ENCODE measurements at places on chromosomes 16 and 17. TPM values are rescaled to one million over a fixed set of nuclear protein-coding genes. Genes with fewer than 3 reads are reported as not detected.

- no peak overlapping the region for H3K27ac ChIP-seq
- peaks cover 24% of the 10 kb centered on the region for H3K4me1 ChIP-seq
- no peaks in the 10 kb centered on the region for H3K27me3 ChIP-seq
- no peak overlapping the region for H3K4me3 ChIP-seq
- H3K36me3 ChIP-seq = peaks cover 21% of the 10 kb centered on the region
- DNase-seq = no peak
Observed at GRCh38 chr17:80961541-80962330, 29.9 kb upstream of the CHMP6 start.

DNA sequence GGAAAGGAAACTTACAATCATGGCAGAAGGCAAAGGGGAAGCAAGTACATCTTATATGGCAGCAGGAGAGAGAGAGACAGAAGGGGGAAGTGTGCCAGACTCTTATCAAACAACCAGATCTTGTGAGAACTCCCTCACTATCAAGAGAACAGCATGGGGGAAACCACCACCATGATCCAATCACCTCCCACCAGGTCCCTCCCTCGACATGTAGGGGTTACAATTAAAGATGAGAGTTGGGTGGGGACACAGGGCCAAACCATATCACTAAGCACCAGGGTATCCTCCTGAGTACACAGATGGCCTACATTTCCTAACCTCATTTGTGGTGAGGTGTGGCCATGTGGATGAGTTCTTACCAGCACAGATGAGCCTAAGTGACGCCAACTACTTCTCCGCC, 348.6 kb upstream of the ZFHX3 start:
- no peak overlapping the region for H3K27ac ChIP-seq
- no peaks in the 10 kb centered on the region for H3K36me3 ChIP-seq
- no peaks in the 10 kb centered on the region for H3K27me3 ChIP-seq
- no peaks in the 10 kb centered on the region for H3K4me1 ChIP-seq
- no peak for DNase-seq

- no peaks in the 10 kb centered on the region for H3K36me3 ChIP-seq
- H3K27me3 ChIP-seq = no peaks in the 10 kb centered on the region
- H3K4me1 ChIP-seq = no peaks in the 10 kb centered on the region
- no peak overlapping the region for H3K4me3 ChIP-seq
- no peak for DNase-seq
- H3K27ac ChIP-seq = no peak overlapping the region
Observed at GRCh38 chr17:51722994-51723393, 435.5 kb downstream of the CA10 start.

DNA sequence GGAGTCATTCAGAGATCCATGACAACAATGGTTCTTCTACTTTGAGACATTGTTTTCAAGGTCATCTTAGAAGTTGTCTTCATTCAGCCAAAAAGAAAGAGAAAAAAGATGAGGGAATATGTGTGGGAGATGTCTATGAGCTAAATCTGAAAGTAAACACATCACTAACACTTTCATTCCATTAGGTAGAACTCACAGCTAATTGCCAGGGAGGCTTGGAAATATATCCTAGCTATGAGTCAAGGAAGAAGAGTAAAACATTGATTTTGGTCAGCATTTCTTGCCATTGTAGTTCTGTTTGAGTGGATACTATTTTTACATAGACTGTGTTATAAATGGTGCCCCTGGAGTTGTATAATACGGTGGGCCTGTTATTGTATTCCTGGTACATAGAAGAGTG, 316.4 kb upstream of the MYOCD start:
- no peak overlapping the region for H3K27ac ChIP-seq
- H3K4me3 ChIP-seq = no peak overlapping the region
- no peaks in the 10 kb centered on the region for H3K36me3 ChIP-seq
- H3K27me3 ChIP-seq = no peaks in the 10 kb centered on the region

The GCSH gene
- 47.5 TPM for total RNA-seq

The PRSS36 gene
- total RNA-seq = 1.4 TPM

- DNase-seq = no peak
- H3K27ac ChIP-seq = peak overlapping the region; percentile 97
- peak overlapping the region; percentile 77 for H3K4me3 ChIP-seq
- no peaks in the 10 kb centered on the region for H3K27me3 ChIP-seq
Observed at GRCh38 chr17:27354491-27355081, 60.7 kb downstream of the WSB1 start.

DNA sequence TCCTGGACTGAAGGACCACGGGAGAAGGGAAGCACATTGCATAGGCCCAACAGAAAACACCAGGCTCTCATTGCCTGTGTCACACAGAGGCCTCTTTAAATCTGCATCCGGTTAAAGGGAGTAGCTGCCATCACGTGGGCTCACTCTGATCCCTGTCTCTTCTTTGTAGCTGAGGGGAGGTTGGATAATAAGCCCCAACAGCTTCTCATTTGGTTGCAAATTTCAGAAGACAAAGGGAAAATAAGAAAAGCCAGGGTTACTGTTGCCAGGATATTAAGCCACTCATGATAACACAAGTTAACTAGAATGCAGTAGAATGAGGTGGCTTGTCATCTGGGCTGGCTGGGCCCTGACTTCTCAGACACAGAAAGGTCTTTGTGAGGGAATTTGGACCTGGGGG, 325.1 kb upstream of the ERCC4 start:
- H3K27ac ChIP-seq = no peak overlapping the region
- H3K27me3 ChIP-seq = no peaks in the 10 kb centered on the region
- H3K36me3 ChIP-seq = no peaks in the 10 kb centered on the region
- H3K4me1 ChIP-seq = no peaks in the 10 kb centered on the region
- no peak overlapping the region for H3K4me3 ChIP-seq

DNA sequence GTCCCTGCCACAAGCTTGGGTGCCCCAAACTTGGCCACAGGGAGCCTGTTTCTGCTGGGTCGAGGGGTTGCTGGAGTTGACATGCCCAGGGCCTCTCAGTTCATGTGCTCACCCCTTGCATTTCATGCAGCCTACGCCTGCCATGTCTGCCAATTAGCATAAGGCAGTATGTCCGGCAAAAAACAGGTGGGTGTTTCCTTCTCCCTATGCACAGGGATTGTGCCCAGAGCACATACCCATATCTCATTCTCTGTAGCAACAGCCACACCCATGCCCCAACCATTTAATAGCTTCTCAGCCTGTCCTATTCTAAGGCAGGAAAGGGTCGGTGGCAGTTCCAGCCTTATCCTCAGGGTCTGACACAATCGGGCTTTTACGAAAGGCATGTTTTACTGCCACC, 340.4 kb upstream of the ASIC2 start:
- no peak overlapping the region for H3K27ac ChIP-seq
- no peaks in the 10 kb centered on the region for H3K36me3 ChIP-seq
- H3K4me1 ChIP-seq = peaks cover 5% of the 10 kb centered on the region

DNA sequence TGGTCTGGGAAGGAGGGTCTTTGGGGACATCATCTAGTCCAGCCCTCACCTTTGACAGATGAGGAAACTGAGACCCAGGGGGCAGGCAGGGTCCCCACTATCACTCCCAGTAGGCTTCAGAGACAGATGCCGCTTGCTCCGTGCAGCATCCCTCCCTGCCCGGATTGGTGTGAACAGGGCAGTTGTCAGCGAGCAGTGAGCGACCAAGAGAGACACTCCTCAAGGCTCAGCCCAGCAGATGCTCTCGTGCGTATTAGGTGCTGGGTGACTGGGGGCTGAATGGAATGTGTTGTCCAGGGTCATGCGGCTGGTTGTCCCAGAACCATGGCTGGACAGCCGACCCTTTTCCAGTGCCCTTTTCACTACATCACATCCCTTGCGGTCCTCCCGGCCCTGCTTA, 49.0 kb downstream of the MPRIP start:
- H3K4me3 ChIP-seq = no peak overlapping the region
- DNase-seq = no peak
- H3K4me1 ChIP-seq = peaks cover 99% of the 10 kb centered on the region
- peak overlapping the region; percentile 54 for H3K27ac ChIP-seq

GRCh38 chr17:8614988-8615387, 15.5 kb downstream of the MYH10 start:
- H3K36me3 ChIP-seq = no peaks in the 10 kb centered on the region
- no peak overlapping the region for H3K4me3 ChIP-seq
- DNase-seq = no peak
- peaks cover 36% of the 10 kb centered on the region for H3K4me1 ChIP-seq
- H3K27ac ChIP-seq = no peak overlapping the region
- H3K27me3 ChIP-seq = no peaks in the 10 kb centered on the region

DNA sequence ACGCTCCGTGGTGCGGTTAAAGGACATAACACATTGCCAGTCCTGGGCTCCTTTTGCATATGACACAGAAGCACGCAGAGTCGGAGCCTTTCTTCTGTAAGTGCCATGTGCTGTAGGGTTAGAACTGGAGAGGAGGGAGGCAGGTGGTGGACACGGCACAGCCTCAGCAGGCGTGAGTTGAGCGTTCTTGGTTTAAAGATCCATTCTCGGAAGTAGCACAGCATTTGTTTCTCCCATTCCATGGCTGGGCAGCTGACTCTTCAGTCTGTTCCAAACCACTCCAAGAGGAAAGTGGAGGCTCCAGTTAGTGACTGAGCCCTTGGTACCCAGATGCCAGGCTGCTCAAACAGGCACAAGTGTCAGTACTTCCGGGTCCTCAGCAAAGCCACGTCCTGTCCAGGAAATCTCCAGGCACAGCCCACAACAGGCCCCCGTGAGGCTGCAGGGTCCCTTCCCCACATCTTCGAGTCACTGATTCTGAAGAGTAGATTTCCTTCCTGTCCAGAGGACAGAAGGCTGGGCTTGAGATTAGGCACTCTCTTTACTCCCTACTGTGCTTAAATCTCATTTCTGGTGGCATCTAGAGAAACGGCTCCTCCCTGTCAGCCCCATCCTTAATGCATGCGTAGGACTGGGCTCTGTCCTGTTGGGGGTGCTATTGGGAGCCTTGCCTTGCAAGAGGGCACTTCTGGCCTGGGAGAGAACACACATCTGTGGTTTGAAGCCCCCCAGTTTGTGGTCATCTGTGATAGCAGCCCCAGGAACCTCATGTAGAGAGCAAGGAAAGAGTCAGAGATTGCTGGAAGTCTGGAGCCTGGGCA, 39.6 kb upstream of the NAT9 start:
- H3K36me3 ChIP-seq = peaks cover 16% of the 10 kb centered on the region
- H3K4me1 ChIP-seq = peaks cover 45% of the 10 kb centered on the region
- H3K27me3 ChIP-seq = no peaks in the 10 kb centered on the region
- H3K27ac ChIP-seq = no peak overlapping the region

DNA sequence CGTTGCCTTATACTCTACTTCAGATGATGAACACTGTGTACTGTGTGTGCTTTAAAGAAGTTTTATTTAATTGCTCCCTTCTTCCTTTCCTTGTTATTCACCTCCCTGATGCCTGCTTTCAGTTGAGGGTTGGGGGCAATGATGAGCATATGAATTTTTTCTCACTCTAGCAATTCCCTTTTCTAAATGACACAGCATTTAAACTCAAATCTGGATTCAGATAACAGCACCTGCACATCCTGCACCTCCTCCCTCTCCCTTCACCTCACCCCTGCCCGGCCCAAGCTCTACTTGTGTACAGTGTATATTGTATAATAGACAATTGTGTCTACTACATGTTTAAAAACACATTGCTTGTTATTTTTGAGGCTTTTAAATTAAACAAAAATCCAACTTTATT, 13.0 kb upstream of the PNPO start:
- no peak for DNase-seq
- H3K27ac ChIP-seq = peak overlapping the region; percentile 80
- H3K27me3 ChIP-seq = no peaks in the 10 kb centered on the region
- H3K4me1 ChIP-seq = peaks cover 30% of the 10 kb centered on the region
- no peak overlapping the region for H3K4me3 ChIP-seq

The PIK3R5 gene
- total RNA-seq = 2.7 TPM

- no peak overlapping the region for H3K27ac ChIP-seq
- peaks cover 40% of the 10 kb centered on the region for H3K4me1 ChIP-seq
- peak; percentile 21 for DNase-seq
Observed at GRCh38 chr17:66976781-66977201, 12.3 kb downstream of the CACNG4 start.

- no peak for DNase-seq
- H3K27ac ChIP-seq = no peak overlapping the region
- peaks cover 5% of the 10 kb centered on the region for H3K36me3 ChIP-seq
- no peaks in the 10 kb centered on the region for H3K27me3 ChIP-seq
Observed at GRCh38 chr17:54947396-54947795, 21.1 kb downstream of the COX11 start.

The NME2 gene
- total RNA-seq = 220 TPM

DNA sequence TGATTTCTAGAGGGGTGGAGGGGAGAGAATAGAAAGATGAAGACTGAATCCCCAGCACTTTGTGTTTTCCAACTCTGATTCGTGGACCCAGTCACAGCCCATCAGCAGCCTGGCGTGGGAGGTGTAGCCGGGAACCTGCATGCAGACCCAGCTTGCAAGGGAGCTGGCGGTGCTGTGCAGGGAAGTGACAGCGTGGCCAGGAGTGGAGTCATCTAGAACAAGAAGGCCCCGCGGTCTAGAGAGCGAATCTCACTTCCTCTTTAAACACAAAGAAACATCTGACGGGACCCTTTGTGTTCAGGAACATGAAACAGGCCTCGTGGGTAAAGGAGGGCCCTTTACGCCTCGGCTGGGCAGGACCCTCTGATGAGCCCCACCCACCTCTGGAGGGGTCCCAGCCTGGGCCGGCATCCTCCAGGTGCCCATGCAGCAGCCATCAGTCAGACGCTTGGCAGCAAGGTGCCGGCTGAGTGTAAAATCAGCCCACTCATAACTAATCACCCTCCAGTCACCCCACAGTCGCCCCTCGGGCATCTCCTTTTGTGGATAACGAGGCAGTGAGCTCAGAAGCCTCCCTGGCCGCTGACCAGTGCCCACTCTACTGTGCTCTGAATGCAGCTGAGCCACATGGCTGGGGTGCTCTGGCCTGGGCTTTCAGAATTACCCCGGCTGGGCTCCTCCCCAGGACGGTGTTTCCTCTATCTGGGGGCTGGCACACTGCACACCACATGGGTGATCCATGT, 4.4 kb downstream of the SNAI3 start:
- H3K4me3 ChIP-seq = no peak overlapping the region
- H3K36me3 ChIP-seq = no peaks in the 10 kb centered on the region
- DNase-seq = peak; percentile 55
- peaks cover 78% of the 10 kb centered on the region for H3K27me3 ChIP-seq
- peak overlapping the region; percentile 27 for H3K27ac ChIP-seq

The CEMP1 gene
- total RNA-seq = not detected

The EPOP gene
- total RNA-seq = 0.33 TPM

DNA sequence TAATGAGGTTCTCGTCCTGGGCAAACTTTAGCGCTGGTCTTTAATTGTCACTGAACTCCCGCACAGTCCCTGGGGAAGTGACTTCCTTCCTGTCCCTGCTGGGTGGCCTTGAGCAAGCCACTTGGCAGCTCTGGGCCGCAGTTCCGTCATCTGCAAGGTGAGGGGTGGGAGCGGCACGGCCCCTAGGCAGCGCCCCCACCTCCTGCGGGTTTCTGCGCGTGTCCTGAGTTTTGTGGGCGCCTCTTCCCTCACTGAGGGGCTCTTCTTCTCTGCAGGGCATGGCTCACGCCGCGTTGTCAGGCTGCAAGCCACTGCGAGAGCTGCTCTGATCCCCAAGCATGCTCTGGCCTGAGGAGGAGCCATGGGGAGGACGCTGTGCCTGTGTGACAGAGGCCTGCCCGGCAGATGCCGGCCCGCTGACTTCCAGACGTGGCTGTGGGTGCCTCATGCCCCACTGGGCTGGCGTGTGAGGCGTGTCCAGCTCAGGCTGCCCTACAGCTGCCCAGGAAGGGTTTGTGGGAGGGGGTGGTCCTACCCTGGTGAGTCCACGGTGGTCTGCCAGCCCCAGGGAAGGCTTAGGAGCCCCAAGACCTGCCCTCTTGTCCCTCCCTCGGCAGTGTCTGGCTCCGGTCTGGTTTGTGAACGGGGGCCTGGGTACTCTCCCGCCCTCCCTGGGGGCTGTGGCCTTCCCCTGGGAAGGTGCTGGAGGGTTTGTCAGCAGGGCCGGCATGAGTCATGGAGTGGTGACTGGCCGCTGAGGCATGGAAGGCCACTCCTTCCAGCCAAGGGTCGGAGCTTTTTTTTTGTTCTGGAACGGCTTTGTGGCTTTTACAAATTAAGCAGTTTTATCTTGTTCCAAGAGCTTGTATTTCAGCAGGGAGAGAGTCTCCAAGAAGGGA, 182.0 kb downstream of the SEC14L1 start:
- H3K36me3 ChIP-seq = no peaks in the 10 kb centered on the region
- peak; percentile 83 for DNase-seq
- H3K27ac ChIP-seq = peak overlapping the region; percentile 91
- peak overlapping the region; percentile 66 for H3K4me3 ChIP-seq

The ABCC11 gene
- 0.05 TPM for total RNA-seq
